Brain (organoid and tissue), 16 donors: ENCODE measurements at places on chromosomes 7 and 10. TPM values are rescaled to one million over a fixed set of nuclear protein-coding genes. Genes with fewer than 3 reads are reported as not detected.

CCSER2 gene
- polyA plus RNA-seq, result 13.6 TPM

CHCHD1 gene
- 35.9 TPM for polyA plus RNA-seq

CACNB2 gene
- 2.9 TPM for polyA plus RNA-seq

MRPS33 gene
- 80.0 TPM for polyA plus RNA-seq

SKIDA1 gene
- polyA plus RNA-seq, result 0.46 TPM

NKX1-2 gene
- polyA plus RNA-seq, result 0.08 TPM

MCM7 gene
- 233 TPM for polyA plus RNA-seq

SPDYE16 gene
- polyA plus RNA-seq, result not detected

ADK gene
- polyA plus RNA-seq, result 27.7 TPM

GRID2IP gene
- 0.25 TPM for polyA plus RNA-seq

RHOBTB1 gene
- 3.4 TPM for polyA plus RNA-seq

MYL10 gene
- not detected for polyA plus RNA-seq

PPP1R17 gene
- 0.46 TPM for polyA plus RNA-seq

CALHM1 gene
- polyA plus RNA-seq, result 0.37 TPM
